Activated CD4-positive, alpha-beta memory T cell treated with anti-CD3 and anti-CD28 coated beads for 36 hours (primary cell): ENCODE measurements at places on chromosomes 16 and 17. TPM values are rescaled to one million over a fixed set of nuclear protein-coding genes. Genes with fewer than 3 reads are reported as not detected.

The PRCD gene
- total RNA-seq: not detected

The BORCS6 gene
- 7.9 TPM for total RNA-seq

The HSPB9 gene
- total RNA-seq: not detected

The PYDC1 gene
- not detected for total RNA-seq

The ADGRG1 gene
- 6.0 TPM for total RNA-seq

The PRR11 gene
- 67.3 TPM for total RNA-seq

The HYDIN gene
- not detected for total RNA-seq

The HOXB7 gene
- 0.36 TPM for total RNA-seq

The PARD6A gene
- 11.2 TPM for total RNA-seq

The TERB1 gene
- not detected for total RNA-seq

The FBXW10 gene
- total RNA-seq: not detected

- DNase-seq: no peak
These were observed 449.5 kb upstream of the CDH5 start for GRCh38 chr16:65916995-65917394.

DNA sequence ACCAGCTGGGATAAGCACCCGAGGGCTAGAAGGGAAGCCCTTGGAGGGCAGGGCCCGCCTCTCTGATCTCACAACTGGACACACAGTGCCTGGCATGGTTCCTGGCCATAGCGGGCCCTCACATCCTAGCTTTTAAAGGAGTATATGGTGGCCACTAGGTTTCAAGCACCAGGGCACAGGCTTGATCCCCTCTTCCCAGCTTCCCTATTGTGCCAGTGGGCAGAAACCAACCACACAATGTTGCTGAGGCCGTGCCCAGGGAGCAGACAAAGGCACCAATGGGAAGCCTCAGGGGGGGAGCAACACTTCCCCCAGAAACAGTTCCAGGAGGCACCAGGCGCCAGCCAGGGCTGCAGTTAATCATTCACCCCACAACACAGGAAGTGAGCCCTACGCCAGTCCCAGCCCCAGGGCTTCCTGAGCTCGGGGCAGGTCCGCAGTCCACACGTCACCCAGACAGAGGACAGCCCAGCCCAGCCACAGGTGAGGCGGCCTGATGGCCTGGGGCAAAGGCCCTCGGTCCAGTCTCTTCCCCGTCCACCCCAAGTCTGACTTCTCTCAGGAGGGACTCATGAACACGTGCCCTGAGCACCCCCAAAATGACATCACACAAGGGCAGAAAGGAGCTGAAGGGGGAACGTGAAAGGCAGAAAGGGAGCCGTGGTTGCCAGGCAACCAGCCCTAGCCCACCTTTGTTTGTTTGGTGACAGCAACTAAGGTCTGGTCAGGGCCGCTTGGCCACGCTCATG is 12.8 kb downstream of the SMIM5 start:
- DNase-seq: peak; percentile 15

- DNase-seq: no peak
These were observed 26.4 kb upstream of the MRPS23 start for GRCh38 chr17:57876023-57876865.

DNA sequence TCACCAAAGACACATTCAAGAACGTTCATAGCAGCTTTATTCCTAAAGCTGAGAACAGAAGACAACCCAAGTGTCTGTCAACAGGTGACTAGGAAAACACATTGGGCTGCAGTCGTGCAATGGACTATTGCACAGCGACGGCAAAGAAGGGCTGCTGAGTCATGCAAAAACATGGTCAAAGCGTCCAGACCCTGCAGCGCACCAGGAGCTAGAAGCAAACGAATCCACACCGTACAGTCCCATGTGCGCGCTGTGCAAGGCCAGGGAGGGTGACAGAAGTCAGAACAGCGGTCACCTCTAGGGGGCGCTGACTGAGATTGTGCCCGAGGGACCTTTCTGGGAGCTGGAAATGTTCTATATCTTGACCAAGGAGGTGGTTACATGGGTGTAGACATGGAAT is 266.4 kb downstream of the MAF start:
- peak; percentile 58 for DNase-seq

GRCh38 chr16:30787613-30788378 is 791 bp upstream of the ZNF629 start:
- no peak for DNase-seq

- no peak for DNase-seq
These were observed 610.2 kb downstream of the MAF start for GRCh38 chr16:78990309-78990701.

GRCh38 chr16:11361701-11362451 is 16.6 kb downstream of the RMI2 start:
- DNase-seq: peak; percentile 66

GRCh38 chr17:46056800-46057304 is 57.8 kb downstream of the STH start:
- no peak for DNase-seq

DNA sequence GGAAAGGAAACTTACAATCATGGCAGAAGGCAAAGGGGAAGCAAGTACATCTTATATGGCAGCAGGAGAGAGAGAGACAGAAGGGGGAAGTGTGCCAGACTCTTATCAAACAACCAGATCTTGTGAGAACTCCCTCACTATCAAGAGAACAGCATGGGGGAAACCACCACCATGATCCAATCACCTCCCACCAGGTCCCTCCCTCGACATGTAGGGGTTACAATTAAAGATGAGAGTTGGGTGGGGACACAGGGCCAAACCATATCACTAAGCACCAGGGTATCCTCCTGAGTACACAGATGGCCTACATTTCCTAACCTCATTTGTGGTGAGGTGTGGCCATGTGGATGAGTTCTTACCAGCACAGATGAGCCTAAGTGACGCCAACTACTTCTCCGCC is 348.6 kb upstream of the ZFHX3 start:
- no peak for DNase-seq

DNA sequence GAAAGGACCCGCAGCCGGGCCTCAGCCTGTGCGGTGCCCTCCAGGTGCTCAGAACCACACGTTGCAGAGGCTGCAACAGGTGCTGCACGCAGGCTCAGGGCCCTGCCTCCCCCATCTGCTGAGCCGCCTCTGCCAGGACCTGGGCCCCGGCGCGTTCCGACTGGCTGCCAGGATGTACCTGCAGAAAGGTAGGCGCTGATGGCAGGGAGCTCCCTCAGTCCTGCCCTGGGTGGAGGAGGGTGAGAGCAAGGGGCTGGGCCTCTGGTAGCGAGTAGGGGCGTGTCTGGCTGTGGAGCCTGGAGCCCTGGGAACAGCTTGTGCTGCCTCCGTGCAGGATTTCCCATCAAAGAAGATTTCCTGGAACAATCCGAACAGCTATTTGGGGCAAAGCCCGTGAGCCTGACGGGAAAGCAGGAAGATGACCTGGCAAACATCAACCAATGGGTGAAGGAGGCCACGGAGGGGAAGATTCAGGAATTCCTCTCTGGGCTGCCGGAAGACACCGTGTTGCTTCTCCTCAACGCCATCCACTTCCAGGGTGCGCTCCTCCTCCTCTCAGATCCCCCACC is 4.4 kb downstream of the SERPINF2 start:
- no peak for DNase-seq

DNA sequence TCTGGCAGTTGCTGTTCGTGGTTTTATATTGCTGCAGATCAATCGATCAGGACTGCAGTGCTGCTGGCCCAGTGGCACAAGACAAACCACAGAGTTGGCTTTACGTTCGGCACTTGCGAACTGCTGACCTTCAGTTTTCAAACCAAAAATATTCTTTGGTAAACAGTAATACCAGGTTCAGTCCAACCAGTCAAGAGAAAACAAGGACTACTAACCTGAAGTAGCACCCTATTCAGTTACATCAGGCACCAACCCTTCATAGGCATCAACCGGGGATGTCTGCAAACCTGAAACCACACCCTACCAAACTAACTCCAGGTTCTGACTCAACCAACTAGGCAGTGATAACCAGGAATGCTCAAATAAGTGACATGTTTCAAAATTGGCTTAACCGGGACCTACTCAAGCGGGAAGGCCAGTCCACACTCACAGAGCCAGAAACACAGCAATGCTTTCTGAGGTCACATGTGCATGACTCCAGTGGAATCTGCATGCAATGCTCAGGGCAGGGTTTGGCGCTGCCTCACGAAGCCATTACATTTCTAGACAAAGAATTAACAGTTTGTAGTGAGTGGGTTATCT is 91.1 kb downstream of the SMG6 start:
- DNase-seq: no peak

- peak; percentile 62 for DNase-seq
These were observed 1.1 kb downstream of the TSEN54 start for GRCh38 chr17:75517297-75517865.

- DNase-seq: no peak
These were observed 42.3 kb upstream of the NOL11 start for GRCh38 chr17:67675481-67675880.

GRCh38 chr17:6439951-6440350 is 4.3 kb upstream of the PIMREG start:
- DNase-seq: no peak

DNA sequence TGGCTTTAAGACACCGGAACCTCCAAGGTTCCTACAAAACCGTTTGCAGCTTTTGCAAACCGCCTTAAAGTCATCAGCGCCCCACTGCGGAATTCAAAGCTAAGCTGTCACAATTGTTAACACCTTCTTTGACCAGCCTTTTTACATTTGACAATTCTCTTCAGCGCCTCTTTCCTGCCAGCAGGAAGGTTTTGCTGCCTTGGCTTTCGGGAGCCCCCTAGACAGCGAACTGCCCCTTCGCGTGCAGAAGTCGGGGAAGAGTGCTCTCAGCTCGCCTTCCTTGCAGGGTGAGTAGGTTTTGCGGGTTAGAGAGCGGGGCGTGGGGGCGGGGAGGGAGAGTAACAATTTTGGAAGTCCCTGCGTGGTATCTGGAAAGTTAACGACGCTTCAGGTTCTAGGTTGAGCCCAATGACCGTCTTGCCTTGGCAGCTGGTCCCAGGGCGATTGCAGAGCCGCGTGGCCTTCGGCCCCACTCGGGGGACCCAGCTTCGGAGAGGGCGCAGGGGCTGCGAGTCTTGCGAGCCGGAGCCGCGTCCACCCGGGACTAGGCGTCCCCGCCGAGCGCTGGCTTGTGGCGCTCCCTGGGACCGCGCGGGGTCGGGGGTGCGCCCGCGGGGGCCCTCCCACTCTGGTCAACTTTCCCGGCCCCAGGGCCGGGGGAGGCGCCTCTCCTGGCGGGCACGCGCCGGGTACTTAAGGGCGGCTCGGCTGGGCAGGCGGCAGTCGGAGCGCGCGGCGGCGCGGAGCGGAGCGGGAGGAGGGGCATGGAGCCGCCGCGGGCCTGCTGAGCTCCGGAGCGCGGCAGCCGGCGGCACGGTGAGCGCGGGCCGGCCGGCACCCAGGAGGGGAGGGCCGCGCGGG is at the start of gene HAS3:
Gene HAS3, plus strand, starts transcription at position 153 of the 861 bp plus-strand sequence. CDS start 3,743 bp downstream, outside the sequence.
- DNase-seq: peak; percentile 47

DNA sequence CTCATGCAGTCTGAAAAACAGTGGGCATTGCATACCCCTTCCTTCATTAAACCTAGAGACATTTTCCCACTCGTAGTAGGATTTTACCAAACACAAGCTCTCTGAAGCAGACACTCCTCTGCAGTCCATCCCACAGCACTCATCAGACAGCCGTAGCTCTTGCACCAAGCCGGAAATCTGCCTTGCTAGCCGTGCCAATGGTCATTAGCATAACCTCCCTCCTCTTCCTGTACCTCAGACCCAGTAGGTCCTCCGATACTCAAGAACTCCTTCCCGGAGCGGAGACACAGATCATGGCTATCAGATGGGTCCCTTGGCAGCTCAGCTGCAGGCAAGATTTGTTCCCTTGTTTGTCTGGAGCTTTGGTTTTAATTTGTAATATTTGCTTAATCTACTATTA is 483.1 kb upstream of the PSMD7 start:
- DNase-seq: no peak

DNA sequence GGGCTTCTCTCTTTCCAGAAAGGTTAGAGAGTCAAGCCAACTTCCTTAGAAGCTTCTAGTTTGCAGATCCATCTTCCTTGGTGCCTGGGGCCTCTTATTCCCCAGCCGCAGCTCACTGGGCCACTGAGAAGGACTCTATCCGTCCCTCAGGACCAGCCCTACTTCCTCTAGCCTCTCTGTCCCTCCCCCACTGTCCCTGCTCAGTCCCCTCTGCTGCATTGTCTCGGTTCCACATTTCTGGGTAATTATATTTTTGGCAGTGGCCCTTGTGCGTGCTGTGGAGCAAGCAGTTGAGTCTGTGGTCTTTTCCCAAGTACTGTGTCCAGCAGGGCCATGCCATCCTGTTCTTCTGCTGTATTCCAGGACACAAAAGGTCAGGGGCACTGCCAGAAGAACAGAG is 17.8 kb downstream of the IRX3 start:
- no peak for DNase-seq

GRCh38 chr16:27756206-27756970 is 206.4 kb downstream of the KATNIP start:
- no peak for DNase-seq

- DNase-seq: no peak
These were observed 40.1 kb downstream of the BCL7C start for GRCh38 chr16:30853758-30854157.

DNA sequence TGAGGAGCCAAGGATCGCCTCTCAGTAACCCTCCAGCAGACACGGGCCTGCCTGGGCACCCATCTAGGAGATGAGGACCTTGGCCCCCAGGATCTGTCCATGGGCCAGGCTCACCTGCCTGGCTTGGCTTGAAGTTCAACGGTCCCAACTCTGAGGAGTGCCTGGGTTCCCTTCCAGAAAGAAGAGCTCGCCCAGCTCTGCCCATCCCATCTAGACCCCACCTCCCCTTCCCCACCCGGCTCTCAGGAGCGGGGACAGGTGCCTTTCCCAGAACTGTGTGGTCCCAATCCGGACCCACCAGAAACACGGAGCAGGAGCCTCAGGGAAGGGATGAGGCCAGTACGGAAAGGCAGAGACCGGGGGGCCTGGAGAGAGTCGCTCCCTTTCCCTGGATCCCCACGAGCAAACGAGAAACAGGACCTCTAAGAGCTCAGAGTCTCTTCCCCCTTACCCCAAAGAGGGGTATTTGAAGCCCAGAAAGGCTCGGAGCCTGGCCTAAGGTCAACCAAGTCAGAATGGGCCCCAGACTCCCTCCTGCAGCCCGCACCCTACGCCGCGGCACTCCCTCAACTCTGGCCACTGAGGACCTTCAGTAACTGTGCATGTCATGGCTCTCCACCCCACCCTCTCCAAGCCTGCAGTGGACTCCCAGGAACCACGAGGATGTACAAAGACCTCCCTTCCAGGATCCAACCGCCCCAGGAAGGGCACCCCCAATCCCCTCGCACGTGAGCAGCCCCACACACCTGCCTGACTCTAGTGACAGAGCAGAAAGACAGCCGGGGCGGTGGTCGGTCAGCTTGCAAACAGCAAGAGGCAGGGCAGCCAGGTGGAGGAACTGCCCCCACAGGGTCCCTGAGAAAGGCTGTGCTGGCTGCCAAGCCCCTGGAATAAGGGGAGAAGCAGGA is 5.4 kb downstream of the CLUH start:
- no peak for DNase-seq
